Right renal pelvis (tissue), 4 donors: ENCODE measurements at places on chromosomes 1 and 21. TPM values are rescaled to one million over a fixed set of nuclear protein-coding genes. Genes with fewer than 3 reads are reported as not detected.

TTC4 gene
- polyA plus RNA-seq = 36.9 TPM

CLCA2 gene
- 0.32 TPM for polyA plus RNA-seq

SMIM34 gene
- polyA plus RNA-seq = 0.30 TPM

TFF3 gene
- polyA plus RNA-seq = 6.2 TPM

ANKRD65 gene
- 6.6 TPM for polyA plus RNA-seq

PRDM15 gene
- 6.1 TPM for polyA plus RNA-seq

S100A10 gene
- polyA plus RNA-seq = 253 TPM

CATSPERE gene
- polyA plus RNA-seq = 2.8 TPM

HSD11B1 gene
- 0.32 TPM for polyA plus RNA-seq

GUCA2A gene
- not detected for polyA plus RNA-seq

TNFSF4 gene
- polyA plus RNA-seq = 1.4 TPM

CDC42BPA gene
- polyA plus RNA-seq = 43.8 TPM

CD48 gene
- 1.5 TPM for polyA plus RNA-seq

AADACL4 gene
- 2.1 TPM for polyA plus RNA-seq

RRP15 gene
- 24.7 TPM for polyA plus RNA-seq

PHC2 gene
- 119 TPM for polyA plus RNA-seq

TCHH gene
- 0.03 TPM for polyA plus RNA-seq

PLA2G2F gene
- polyA plus RNA-seq = not detected

OR2L2 gene
- polyA plus RNA-seq = 0.04 TPM

TNFAIP8L2 gene
- 1.7 TPM for polyA plus RNA-seq

SPTA1 gene
- 1.2 TPM for polyA plus RNA-seq

MATN1 gene
- 0.21 TPM for polyA plus RNA-seq

MPZ gene
- polyA plus RNA-seq = 4.2 TPM

C8A gene
- not detected for polyA plus RNA-seq

GJC2 gene
- polyA plus RNA-seq = 0.56 TPM

PALMD gene
- 2.1 TPM for polyA plus RNA-seq

JUN gene
- 74.2 TPM for polyA plus RNA-seq

HES2 gene
- polyA plus RNA-seq = 0.73 TPM

PLPP3 gene
- 133 TPM for polyA plus RNA-seq

DMBX1 gene
- 0.01 TPM for polyA plus RNA-seq

BTG2 gene
- polyA plus RNA-seq = 175 TPM

PCP4L1 gene
- polyA plus RNA-seq = 1.6 TPM

C1orf53 gene
- 2.9 TPM for polyA plus RNA-seq

ETV3L gene
- polyA plus RNA-seq = not detected

KCNJ15 gene
- 231 TPM for polyA plus RNA-seq

CCDC27 gene
- 0.20 TPM for polyA plus RNA-seq

DYNLT4 gene
- 0.26 TPM for polyA plus RNA-seq

PADI2 gene
- polyA plus RNA-seq = 2.3 TPM

NME7 gene
- polyA plus RNA-seq = 114 TPM

KIAA0040 gene
- polyA plus RNA-seq = 15.9 TPM

KLHDC9 gene
- 19.9 TPM for polyA plus RNA-seq

MROH9 gene
- not detected for polyA plus RNA-seq

BEND5 gene
- 25.7 TPM for polyA plus RNA-seq

HSD3B1 gene
- polyA plus RNA-seq = not detected

DTL gene
- polyA plus RNA-seq = 18.9 TPM

BTBD19 gene
- polyA plus RNA-seq = 11.1 TPM

METTL25B gene
- polyA plus RNA-seq = 29.9 TPM

HSF2BP gene
- polyA plus RNA-seq = 1.9 TPM

MYBPH gene
- polyA plus RNA-seq = 0.25 TPM

HES3 gene
- not detected for polyA plus RNA-seq

PDZK1IP1 gene
- polyA plus RNA-seq = 60.3 TPM

NRAS gene
- 66.3 TPM for polyA plus RNA-seq

FNDC5 gene
- polyA plus RNA-seq = 53.7 TPM
